Midbrain (tissue), 1 donor: ENCODE measurements at places on chromosomes 7 and 10.
A peak's percentile ranks its signal among the peaks of the same experiment; 100 is the strongest.

DNA sequence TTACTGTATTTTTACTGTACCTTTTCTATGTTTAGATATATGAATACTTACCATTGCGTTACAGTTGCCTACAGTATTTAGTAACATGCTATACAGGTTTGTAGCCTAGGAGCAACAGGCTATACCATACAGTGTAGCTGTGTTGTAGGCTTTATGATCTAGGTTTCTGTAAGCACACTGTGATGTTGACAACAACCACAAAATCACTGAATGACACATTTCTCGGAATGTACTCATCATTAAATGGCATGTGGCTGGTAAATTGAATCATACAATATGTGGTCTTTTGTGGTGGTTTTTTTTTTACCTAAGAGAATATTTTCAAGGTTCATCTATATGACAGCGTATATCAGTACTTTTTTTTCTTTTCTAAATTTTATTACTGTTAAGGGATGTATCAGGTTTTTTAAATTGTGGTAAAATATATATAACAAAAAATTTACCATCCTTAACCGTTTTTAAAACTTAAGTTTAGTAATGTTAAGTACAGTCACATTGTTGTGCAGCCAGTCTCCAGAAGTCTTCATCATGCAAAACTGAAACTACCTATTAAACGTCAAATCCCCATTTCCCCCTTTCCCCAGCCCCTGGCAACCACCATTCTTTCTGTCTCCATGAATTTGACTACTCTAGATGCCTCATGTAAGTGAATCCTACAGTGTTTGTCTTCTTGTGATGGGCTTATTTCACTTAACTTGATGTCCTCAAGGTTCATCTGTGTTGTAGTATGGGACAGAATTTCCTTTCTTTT lies 21.5 kb downstream of the BTAF1 start:
- DNase-seq, result no peak

DNA sequence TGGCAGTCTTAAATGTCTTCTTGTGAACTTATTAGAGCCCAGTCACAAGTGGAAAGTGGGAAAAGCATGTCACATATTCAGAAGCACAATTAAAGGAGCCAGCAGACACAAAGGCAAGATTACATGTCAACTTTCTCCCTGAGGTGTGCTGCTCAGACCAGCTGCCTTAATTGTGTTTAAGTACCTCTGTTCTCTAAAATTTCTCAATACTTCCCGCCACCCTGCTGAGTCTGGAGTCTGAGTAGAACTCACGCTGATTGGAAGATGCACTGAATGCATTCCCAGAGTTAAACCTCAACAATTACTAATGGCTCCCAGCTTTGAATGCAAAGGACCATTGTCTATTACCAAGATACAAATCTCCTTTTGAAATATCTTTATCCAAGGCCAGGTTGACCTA lies 166.4 kb upstream of the COBL start:
- no peak for DNase-seq

DNA sequence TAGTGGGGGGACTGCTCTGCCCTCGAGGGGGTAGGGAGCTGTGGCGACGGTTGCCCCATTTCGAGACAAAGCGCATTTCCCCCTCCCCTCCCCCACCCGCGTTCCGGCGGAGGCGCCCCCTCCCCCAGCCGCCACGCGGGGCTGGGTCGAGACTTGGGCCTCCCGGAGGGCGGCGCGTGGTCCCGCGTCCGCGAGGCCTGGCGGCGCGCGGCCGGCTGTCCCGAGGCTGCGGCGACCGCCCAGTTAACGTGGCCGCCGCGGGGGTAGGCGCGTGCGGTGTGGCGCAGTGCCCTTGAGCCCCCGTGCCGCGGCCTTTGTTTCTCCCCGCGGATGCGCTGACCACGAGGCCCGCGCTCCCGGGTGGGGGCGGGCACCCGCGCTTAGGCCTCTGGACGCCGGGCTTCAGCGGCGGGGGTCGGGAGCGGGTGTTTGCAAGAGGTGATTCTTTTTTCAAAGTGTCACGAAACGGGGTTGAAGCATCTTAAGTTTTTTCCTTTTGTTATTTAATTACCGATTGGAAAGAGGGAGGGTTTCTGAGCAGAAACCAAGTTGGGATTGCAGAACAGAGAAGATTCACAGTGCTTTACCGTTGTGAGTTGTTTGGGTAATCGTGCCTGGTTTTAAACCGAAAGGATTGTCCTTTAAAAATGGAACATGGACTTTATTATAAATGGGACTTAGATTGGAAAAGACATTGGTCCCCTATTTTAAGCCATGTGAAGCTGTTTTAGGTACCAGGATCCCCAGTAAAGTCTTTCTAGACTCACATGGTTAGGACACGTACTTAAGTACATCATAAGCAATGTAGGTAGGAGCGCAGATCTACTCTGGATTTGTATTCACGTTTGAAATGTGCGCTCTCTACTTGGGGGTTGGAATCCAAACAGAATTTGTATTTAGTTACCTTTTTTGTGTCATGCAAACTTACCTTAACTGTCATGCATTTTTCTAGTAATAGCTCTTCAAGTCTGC lies 760 bp downstream of the CBX3 start:
- peak; percentile 78 for DNase-seq

DNA sequence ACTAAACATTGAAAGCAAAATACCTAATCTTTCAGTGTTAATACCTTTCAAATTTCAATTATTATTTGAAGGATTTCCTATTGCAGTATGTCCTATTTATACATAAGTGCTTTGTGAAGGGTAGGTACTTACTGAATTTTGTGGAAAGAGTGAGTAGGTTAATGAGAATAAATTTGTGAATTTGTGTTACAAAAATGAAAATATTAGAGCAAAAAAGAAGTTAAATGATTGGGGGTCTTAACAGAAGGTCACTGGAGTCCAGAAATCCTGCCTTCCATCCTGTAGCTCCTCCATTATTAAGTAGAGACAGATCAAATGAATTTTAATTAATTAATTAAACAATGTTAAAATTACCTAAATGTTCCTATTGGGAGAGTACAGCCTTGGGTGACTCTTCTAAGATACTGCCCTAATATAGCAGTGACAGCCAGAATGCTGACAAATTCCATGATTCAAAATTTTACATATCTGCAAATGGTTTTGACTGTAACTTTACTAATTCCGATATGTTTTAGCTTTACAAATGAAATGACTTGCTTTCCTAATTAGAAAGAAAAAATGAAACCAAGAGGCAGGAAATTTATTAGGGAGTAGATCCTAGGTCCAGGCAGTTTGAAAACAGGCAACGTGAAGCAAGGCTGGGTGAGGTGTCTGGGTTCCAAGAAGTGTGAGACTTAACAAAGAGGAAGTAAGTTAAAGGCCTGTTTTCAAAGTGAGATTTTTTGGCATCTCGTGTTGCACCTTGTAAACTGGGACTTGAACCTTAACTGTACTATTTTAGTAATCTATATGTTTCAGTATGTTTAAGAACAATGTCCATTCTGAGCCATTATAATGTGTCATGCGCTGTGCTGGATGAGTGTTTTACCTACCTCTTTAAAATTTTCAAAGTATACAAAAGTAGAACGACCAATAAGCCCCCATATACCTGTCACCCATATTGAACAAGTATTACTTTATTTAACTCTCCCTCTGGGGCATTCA lies 1.5 kb downstream of the PIK3CG start:
- no peak for DNase-seq

- no peak for DNase-seq
Observed at GRCh38 chr10:75924309-75924902, 493.0 kb downstream of the LRMDA start.

- no peak for DNase-seq
Observed at GRCh38 chr7:20306180-20306946, 24.3 kb upstream of the ITGB8 start.

DNA sequence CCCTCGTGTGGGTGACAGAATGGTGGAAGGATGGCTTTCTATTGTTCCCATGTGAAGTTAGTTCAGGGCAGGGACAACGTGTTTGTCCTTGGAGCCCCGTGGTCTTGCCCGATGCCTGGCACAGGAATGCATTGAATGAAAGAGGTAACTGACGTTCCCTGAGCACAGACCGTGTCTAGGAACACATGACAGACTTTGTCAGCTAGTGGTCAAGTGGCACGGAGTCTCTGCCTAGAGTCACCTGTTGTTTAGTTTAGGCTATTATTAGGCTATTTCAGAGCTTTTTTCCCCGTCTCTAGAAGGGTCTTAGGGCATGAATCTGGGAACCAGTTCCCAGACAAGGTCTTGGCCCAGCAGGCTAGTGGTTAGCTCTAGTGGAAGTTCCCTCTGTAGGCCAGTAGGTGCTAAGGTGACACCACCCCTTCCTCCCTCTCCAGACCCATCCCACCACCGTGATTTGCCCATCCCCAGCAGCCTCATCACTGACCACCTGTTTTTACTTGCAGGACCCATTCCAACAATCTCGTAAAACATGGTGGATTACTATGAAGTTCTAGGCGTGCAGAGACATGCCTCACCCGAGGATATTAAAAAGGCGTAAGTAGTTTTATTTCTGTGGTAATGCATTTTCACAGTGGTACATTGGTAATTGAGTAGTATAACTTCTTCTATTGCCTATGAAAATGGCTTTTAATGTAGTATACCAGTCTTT lies 21.4 kb downstream of the DNAJB6 start:
- DNase-seq, result no peak

- DNase-seq, result peak; percentile 82
Observed at GRCh38 chr10:35218339-35218955, 91.8 kb downstream of the CREM start.

GRCh38 chr7:74178632-74179031 lies 4.5 kb downstream of the EIF4H start:
- DNase-seq, result no peak

- DNase-seq, result peak; percentile 13
Observed at GRCh38 chr10:3067118-3067858, at the start of gene PFKP. TSS of gene PFKP (plus strand) at chr10:3067548. CDS start at chr10:3067596, 48 bp downstream.

DNA sequence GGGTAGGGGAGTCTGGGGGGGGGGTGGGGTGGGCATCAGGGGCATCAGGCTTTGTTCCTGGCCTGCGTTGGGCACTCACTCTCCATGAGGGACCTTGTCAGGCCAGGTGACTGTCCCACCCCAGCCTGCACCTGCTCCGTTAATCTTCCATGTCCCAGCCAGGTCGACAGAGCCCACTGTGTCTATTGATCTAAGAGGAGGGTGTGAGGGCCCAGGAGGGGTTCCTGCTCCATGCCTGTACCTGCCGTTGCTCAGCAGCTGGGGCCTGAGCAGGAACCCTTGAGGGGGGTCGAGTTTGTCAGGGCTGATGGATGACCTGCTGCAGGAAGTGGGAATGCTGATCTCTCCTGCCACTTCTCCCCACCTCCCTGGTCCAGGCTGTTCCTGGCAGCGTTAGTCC lies 18.6 kb downstream of the NEUROG3 start:
- DNase-seq, result no peak

DNA sequence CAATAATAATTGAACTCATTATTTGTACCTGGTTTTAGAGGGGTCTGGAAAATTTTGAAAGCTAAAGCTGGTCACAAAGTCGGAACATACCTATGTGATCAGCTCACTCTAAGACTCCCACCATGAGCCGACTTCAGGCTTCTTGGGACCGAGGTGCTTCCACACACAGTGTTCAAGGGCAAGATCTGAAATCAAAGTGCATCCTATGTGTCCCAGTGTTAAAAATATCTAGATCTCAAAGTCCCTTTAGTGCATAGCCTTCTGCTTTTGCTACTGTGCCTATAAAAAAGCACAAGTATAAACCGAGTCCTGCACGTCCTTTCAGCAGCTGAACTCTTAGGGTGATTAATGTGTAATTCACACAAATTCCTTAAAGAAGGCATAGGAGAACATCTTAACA lies 43.5 kb upstream of the FXYD4 start:
- DNase-seq, result no peak

GRCh38 chr7:101567230-101567629 lies 61.9 kb downstream of the MYL10 start:
- DNase-seq, result no peak

DNA sequence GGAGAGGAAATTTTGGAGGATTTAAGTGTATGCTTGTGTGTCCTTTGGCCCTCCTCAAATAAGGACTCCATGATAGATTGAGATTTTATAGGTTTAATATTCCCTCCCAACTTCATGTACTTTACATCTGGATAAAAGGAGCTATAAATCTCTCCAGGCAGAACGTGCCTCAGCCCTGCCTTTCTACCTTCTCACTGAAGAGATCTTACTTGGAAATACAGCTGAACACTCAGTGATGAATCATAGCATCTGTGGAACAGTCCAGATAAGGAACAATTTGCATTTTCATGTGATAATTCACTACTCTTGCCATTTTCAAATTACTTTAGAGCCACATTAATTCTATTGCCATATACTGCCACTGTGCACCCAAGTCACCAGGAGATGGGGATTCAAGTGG lies 364.6 kb upstream of the PODXL start:
- DNase-seq, result no peak

DNA sequence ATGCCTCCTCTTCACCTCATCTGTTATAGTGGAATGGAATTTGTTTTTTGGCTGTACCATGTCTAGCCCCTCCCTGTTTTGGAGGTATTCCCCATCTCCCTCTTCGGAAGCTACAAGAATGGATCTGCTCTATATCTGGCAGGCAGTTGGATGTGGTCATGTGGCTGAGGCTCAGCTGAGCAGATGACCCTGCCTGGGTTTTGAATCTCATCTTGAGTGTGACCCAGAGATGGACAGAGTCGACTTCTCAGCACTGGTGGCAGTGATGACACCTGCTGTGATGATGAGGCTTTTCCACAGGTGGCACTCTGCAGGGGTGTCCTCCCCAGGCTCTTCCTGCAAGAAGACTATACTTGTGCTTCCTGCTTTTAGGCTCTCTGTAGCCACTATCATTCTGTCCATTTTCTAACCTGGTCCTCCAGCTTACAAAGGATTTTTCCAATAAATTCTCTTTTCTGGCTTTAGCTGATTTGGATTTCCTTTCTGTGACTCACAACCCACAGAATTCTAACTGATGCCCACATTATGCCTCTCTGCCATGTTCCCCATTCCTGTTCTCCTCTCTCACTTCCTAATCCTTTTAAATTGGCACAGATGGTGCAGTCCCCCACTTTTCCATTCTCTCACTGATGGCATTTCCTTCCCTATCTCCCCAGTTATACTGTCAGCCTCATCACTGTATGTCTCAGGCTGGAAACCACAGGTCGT lies 7.5 kb upstream of the ARHGAP22 start:
- DNase-seq, result no peak

GRCh38 chr10:2137549-2138174 lies 400.3 kb upstream of the ADARB2 start:
- DNase-seq, result no peak

GRCh38 chr10:87921931-87922688 lies 58.7 kb downstream of the PTEN start:
- no peak for DNase-seq

- DNase-seq, result no peak
Observed at GRCh38 chr10:27506280-27506679, 2.2 kb downstream of the RAB18 start.
